ENCODE measurements at places on chromosomes 12 and 14.

DNA sequence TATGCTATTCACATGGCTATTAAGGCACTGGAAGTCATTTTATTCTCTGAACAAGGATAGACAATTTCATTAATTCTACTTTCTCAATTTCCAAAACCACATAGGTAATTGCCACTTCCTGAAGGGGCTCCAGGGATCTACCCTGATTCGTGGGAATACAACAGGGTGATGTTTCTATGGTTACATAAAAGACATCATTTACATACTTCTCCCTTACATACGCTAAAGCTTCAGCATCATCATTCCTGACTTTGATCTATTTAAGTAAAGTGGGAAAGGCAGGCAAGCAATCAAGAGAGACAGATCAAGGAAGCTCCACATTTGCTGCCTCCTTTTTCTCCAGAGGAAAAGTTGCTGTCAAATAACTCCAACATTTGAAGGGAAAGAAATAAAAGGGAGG lies 118.8 kb upstream of the SINHCAF start:
- no peak for DNase-seq

- no peak for DNase-seq
Measured at GRCh38 chr14:97485201-97485600, 688.0 kb downstream of the VRK1 start.

DNA sequence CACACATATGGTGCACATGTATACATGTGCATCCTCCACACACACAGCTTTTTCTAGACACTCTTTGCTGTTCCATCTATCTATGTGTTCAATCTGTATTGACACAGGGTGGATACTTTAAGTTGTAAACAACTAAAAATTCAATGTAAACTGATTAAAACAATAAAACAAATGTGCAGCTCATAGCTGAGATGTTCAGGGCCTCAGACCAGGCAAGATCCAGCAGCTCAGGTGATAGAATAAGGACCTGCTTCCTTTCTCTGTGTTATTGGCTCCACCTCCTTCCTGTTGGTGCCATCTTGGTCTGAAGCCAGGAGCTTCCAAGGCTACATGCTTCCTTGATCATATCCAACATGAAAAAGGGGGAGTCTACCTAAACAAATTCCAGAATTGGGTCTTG lies 158.1 kb upstream of the RFLNA start:
- DNase-seq: no peak

DNA sequence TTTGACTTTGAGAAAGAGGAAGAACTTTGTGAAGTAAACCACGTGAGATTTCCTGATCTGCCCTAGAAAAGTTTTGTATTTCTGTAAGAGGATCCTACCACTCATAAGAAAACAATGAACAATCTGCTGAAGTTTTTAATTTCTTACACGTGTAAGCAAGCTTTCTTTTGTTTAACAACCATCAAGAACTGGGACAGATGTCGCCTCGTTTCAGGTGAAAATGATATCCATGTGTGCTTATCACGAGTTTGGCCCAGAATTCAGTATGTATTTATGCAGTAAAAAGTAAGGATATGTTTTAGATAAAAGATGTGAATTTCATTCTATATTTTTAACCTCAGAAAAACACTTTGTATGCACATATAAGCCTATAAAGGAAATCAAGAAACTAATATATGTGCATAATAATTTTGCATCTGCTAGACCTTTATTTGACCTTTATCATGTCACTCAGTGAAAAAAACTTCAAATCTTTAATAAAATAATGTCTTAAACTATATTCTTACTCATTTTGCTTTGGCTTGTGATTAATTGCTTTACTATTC lies 56.9 kb upstream of the DHRS4 start:
- no peak for DNase-seq

DNA sequence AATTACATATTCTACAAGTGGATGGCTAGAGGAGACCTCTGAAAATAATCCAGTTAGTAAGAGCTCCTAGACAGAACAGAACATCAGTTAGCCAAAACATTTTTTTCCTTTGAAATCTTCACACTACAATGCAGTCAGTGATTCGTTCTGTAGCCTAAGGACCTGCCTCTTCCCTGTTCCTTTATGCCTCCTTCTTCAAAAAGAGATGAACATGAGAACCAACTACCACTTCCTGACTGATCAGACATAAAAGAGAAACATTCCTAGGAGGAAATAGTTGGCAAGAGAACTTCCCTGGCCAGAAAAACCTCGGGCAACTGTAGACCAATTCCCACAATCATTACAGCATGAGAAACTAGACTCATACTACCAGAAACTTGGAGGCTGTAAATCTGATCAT lies 29.4 kb downstream of the ITPR2 start:
- DNase-seq: no peak

DNA sequence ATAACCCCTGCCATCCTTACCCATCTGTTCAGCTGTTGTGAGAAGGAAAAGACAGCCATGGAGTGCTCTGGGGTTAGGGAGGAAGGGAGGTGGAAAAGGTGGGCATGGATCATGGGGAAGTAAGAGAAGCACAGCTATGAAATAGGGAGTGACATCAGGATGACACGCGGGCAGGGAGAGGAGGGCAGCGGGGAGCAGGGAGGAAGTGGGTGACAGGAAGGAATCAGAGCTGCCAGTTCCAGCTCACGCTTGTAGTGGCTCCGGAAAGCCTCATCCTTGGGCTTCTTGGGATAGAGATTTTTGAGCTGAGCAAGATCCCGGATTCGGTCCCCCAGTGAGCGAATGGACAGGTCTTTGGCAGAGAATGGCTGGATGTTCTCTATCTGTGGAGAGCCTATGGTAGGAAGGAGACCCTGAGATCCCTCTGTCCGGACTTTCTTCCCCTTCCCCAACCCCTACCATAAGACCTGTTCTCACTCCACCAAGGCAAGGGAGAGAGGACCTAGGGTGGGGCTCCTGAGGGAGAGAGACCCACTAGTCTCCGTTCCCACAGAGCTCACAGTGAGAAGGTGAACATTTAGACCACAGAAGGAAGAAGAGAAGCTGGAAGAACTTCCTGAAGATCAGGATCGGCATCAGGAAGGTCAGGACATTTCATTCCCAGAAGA lies 10.3 kb downstream of the NAB2 start:
- DNase-seq: no peak
